ENCODE measurements at places on chromosomes 3 and 15.

- DNase-seq: no peak
These were observed 229.1 kb upstream of the ARHGEF26 start for GRCh38 chr3:153892126-153892525.

GRCh38 chr15:43414196-43414595 lies 43.3 kb downstream of the TUBGCP4 start:
- no peak for DNase-seq

DNA sequence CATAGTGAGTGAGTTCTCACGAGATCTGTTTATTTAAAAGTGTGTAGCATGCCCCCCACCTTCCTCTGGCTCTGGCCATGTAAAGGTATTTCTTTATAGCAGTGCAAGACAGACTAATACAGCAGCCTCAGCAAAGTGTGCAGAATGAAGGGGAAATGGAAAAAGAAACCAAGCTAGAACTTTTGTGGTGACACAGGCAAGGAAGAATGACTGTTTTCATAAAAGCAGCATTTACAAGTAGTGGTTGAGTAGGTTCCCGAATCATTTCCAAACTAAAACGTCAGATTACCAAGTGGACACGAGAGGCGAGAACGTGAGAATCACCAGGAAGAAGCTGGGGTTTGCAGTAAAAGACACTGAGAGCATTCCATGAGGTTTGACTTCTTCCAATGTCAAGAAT lies 100.2 kb upstream of the AKAP13 start:
- DNase-seq: no peak

GRCh38 chr3:193389335-193389734 lies 10.8 kb upstream of the ATP13A5 start:
- DNase-seq: no peak

DNA sequence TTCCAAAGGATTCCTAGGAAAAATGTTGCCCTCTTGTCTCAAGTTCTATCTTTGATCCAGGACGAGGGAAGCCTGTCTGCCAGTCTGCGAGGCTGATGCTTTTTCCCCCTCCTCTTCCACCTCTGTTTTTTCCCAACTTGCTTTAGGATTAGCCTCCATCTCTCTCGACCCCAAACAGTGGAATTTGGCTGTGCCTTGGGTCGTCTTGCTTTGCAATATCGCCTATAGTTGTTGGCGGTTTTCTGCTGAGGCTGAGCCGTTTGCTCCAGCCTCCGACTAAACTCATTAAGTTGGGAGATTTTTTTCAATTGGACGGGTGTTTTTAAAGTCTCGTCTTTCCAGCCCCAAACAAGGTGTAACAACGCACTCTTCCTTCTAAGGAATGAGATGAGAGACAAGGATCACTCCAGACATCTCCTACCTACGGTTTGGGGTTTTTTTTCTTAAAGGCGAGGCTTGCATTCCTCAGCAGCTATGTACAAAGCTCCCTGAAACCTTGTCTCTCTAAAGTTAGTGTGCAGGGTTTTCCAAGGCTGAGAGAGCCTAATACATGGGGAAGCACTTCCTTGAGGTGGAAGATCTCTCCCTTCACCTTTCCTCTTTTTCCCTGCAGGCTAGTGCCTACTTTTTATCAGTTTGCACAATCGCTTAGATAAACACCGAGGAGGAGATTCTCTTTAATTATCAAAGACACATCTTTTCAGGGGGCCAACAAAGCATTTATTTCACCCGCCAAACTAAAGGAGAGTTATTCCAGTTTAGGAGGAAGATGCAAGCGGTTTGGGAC lies 4.8 kb upstream of the NR2F2 start:
- no peak for DNase-seq

- no peak for DNase-seq
These were observed 14.6 kb upstream of the FANCD2 start for GRCh38 chr3:10011631-10012030.

DNA sequence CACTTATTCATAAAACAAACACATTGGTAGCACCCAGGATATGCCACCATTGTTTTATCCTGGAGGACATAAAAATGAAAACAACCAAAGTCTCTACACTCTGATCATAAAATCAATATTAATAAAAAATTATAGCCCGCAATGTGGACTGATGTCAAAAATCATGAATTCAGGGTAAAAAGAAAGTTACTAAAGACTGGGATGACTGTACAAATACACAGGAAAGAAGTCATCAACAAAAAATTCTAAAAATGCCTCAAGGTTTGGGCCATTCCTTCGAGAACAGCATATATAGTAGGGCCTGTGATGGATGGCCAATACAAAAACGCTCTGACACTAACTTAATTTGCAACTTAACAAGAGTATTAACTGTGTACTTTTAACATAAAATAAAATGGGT lies 76.8 kb downstream of the THBS1 start:
- DNase-seq: no peak

GRCh38 chr15:94258246-94258645 lies 26.9 kb downstream of the MCTP2 start:
- no peak for DNase-seq

GRCh38 chr3:194095464-194095863 lies 40.5 kb upstream of the HES1 start:
- DNase-seq: no peak

DNA sequence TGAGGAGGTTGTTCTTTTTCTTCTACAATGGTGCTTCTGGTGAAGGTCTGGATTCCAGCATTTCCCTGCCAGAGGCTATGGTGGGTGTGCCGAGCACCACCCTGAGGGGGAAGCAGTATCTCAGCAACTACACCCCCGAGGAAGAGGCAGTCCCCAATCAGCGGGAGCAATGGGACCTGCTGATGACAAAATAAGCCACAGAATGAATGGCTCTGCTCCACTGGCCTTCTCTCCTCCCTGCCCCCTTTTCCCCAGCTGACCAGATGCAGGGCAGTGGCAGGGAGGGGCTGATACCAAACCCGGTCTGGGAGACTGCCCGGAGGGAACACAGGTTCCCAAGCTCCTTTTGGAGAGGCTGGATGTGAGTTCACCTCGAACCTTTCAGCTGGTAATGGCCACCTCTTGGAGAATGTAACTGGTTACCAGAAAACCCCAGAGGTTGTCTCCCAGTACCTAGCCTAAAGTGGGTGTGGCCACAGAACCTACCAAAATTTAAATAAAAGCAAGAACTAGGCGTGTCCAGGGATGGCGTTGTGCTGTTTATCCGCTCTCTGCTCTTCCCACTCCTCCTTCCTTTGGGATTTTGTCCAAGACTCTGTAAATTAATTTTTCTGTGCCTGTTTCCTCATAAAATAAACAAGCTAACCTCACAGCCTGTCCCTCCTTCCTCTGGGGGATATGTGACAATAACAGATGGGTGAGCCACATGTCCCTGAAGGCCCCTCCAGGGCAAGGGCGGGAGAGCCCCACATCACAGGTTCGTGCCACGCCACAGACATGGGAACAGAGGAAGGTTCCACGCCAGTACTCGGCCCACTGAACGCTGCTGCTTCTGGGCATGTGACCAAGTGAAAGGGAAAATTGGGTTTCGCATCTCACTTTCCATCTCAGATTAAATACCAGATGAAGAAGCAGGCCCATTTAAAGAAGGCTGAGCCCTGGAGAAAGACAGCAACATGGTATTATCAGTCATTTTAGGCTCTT lies 35.1 kb upstream of the SPTBN5 start:
- no peak for DNase-seq

Data from NCI-H446 (cell line).